Activated CD8-positive, alpha-beta memory T cell treated with anti-CD3 and anti-CD28 coated beads for 24 hours (primary cell): ENCODE measurements at places on chromosomes 6 and 20.
A peak's percentile ranks its signal among the peaks of the same experiment; 100 is the strongest.

- no peak for DNase-seq
Observed at GRCh38 chr6:137011406-137011805, 33.4 kb downstream of the IL20RA start.

DNA sequence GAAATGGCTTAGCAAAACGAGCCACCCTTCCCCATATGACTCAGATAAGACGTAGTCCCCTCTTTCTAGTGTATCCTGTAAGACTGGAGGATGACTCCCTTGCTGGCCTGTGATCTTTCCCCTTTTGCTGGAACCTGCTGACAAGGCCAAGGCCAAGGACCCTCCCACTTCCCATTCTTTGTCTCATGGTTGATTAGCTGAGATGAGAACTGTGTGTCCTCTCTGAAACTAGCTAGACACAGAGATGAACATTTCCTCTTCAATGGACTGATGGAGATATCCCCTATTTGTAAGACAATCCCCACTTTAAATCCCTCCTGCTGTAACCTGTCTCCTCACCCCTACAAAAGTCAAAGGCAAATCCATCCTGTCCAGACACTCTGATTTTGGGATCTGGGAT, 33.4 kb upstream of the SCRT2 start:
- no peak for DNase-seq

- no peak for DNase-seq
Observed at GRCh38 chr6:161367472-161367871, 93.6 kb upstream of the AGPAT4 start.

- DNase-seq: no peak
Observed at GRCh38 chr6:160788806-160789205, 86.8 kb downstream of the PLG start.

DNA sequence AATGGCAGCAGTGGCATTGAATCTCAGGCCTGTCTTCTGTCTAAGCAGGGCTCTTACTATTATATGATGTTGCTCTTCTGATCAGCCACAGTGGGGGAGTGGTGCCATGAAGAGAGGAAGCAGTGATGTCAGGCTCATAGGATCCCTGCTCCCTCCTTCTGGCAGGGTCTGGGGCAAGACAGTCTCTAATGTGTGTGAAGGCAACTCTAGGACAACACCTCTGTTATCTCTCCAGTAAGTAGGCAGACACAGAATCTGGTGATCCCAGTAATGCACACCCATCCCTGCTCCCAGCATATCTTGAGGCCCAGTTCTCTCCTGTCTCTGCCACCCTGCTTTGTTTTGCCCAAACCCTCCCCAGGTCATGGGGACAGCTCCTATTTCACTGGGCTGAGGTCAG, 8.8 kb downstream of the C20orf202 start:
- no peak for DNase-seq

DNA sequence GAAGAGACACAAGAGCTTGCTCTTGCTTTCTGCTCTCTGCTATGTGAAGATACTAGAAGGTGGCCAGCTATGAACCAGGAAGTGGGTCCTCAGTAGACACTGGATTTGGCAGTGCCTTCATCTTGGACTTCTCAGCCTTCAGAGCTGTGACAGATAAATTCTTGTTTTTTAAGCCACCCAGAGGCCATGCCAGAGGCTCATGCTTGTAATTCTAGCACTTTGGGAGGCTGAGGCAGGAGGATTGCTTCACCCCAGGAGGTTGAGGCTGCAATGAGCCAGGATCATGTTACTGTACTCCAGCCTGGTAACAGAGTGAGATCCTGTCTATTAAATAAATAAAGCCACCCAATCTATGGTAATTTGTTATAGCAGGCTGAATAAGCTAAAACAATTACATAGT, 185.5 kb upstream of the SALL4 start:
- no peak for DNase-seq

DNA sequence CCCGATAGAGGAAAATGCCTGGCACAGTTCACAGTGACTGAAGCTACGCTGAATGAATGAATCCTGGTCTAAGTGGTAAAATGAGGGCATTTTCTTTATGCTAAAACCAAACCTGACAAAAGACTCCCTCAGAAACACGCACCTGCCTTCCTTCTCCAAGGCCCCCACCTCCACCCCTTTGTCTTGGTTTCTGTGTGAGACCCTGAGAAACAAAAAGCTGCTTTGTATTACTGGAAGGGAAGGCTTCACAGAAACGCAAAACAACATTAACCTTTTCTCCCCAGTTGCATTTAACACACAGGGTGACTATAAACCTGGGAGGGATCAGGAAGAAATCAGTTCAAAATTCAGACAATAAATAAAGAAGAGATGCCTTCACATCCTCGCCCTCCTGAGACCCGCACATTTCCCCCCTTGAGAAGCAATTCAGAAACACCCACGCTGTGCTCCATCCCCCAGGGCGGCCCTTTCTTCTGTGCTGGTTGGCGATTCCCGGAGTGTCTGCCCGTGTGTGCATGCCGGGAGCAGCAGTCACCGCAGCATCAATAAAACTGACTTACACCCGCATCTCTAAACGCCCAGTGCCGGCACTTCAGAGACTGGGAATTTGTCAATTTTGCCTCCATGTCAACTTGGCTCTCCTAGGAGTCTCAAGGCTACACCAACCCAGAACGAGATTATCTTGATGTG, 67.2 kb upstream of the TRAF3IP2 start:
- DNase-seq: no peak

GRCh38 chr6:71130277-71130676, 158.3 kb upstream of the OGFRL1 start:
- DNase-seq: no peak

- DNase-seq: no peak
Observed at GRCh38 chr6:20657274-20657800, 123.1 kb downstream of the CDKAL1 start.

GRCh38 chr6:112486454-112486853, 139.3 kb downstream of the RFPL4B start:
- DNase-seq: no peak

- peak; percentile 60 for DNase-seq
Observed at GRCh38 chr6:158803733-158804143, 15.4 kb downstream of the EZR start.

GRCh38 chr6:110295451-110296165, 62.5 kb downstream of the METTL24 start:
- no peak for DNase-seq

DNA sequence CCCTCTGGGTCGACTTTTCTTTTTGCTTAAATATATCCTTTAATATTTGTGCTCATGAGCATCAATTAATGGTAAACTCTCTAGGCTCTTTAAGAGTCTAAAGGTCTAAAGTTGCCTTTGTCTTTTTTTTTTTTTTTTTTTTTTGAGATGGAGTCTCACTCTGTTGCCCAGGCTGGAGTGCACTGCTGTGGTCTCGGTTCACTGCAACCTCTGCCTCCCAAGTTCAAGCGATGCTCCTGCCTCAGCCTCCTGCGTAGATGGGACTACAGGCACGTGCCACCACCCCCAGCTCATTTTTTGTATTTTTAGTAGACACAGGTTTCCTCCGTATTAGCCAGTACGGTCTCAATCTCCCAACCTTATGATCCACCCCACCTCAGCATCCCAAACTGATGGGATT, 122.0 kb upstream of the TMEM170B start:
- no peak for DNase-seq

- no peak for DNase-seq
Observed at GRCh38 chr6:156425359-156426020, 351.7 kb upstream of the ARID1B start.

GRCh38 chr6:91196729-91197128, 609.9 kb upstream of the MAP3K7 start:
- DNase-seq: no peak
